ENCODE measurements at places on chromosomes 7 and 10.
A peak's percentile ranks its signal among the peaks of the same experiment; 100 is the strongest.

DNA sequence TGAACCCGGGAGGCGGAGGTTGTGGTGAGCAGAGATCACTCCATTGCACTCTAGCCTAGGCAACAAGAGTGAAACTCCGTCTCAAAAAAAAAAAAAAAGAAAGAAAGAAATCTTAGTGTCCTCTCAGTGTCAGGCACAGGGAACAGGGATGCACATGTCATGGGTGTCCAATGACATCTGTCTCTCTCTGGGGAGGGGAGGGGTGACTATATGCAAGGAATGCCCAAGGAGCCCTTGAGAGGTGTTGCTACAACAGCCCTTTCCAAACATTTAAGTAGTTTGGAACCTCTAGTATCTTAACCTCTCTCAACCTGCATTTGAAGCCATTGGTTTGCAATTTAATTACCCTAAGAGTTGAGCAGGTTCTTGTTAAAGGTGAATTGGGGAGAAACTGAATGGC, 28.9 kb downstream of the PDLIM1 start:
- no peak for DNase-seq

- no peak for DNase-seq
Observed at GRCh38 chr10:26451903-26452302, 13.8 kb downstream of the APBB1IP start.

DNA sequence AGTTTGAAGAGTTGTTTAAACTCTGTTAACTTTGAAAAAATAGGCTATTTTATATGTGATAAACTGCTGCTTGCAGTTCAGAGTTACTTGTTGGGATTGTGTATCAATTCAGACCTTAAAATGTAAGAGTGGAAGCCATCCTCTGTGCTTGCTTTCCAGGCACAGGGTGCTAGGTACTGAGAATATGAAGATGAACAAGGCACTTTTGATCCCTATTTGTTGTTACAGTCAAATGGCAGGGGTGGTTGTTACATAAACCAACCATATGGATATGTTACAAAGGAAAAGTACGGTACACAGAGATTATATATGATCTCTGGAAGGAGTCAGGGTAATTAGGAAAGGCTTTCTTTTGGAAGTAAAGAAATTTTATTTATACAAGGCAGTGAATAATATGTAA, 63.8 kb downstream of the REEP3 start:
- no peak for DNase-seq

- DNase-seq, result peak; percentile 88
Observed at GRCh38 chr10:119807960-119808697, 64.5 kb downstream of the MCMBP start.

- no peak for DNase-seq
Observed at GRCh38 chr10:73991884-73992245, 6.1 kb upstream of the VCL start.

- no peak for DNase-seq
Observed at GRCh38 chr7:140435252-140435895, 31.5 kb downstream of the RAB19 start.

All from H4 (cell line).